ENCODE measurements at places on chromosomes 11 and 22.

DNA sequence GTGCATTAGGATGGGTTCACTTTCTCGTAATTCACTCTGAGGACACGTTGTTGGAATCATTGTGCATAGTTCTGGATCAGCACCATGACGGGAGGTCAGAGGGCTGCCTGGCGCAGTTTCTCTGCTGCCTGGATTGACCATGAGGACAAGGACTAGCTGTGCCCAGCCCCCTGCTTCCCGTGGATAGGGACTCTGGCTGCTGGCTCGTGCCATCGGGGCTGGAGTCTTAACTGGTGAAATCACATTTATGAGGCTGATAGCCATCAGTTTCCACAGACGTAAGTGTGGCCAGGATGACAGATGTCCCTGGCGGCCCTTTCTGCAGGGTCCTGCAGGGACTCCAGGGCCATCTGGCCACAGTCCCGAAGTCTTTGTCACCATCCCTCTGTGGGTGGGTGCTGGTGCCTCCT is 24.1 kb upstream of the GRAMD4 start:
- DNase-seq = no peak

DNA sequence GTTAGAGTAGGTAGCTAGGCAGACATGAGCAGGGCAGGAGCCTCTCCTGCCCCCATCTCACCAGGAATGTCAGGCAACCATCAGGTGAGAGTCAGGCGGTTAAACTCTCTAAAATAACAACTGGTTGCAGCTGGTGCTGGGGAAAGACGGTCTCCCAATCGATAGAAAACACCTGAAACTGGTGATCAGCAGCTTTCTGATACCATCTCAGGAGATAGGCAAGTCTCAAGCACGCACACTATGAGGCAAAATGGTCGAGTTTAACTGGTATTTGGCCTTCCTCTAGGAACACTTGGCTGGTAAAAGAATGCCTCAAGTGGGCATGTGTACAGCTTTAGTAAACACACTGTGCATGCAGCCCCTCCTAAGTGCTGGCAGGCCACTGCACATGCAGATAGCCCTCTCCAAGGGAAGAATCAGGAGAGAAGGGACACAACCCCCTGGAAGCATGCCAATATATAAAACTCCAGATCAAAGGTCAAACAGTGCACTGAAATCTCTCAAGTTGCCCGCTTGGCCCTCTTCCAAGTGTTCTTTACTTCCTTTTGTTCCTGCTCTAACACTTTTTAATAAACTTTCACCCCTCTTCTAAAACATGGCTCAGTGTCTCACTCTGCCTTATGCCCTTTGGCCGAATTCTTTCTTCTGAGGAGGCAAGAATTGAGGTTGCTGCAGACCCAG is 88.7 kb downstream of the USP35 start:
- no peak for DNase-seq

- no peak for DNase-seq
Measured at GRCh38 chr22:28589102-28589750, 90.4 kb downstream of the TTC28 start.

GRCh38 chr22:49747716-49748115 is 80.0 kb downstream of the BRD1 start:
- DNase-seq = no peak

- DNase-seq = peak; percentile 85
Measured at GRCh38 chr11:120375076-120375475, 38.9 kb downstream of the ARHGEF12 start.

DNA sequence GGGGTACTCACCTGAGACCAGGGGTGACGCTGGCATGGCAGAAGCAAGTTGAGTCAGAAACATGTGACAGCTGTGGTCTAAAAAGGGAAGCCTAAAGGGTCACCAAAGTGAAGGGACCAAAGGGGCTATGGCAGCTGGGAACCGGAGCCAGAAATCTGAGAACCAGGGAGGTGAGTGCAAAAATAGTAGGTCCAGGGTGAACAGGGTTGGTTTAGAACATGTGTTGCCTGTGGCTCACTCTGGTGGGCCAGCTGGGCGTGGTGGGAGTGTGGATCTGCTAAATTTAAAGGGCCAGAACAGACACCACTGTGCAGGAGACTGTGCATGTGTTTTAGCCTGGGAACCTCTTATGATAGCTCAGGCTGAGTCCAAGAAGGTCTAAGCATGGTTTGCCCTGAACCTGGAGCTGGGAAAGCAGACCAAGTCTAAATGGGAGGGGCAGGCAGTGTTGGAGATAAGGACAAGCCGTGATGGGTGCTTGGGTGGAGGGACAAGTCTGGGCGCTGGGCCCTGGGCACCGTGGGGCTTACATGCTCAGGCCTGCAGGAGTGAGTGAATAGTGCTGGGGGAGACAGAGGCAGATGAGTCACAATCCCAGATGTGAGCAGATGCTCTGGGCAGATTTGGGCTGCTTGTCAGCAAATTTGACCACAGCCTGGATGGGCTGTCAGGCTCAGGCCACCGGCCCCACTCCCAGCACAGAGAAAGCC is 41.4 kb upstream of the ZBED5 start:
- no peak for DNase-seq

DNA sequence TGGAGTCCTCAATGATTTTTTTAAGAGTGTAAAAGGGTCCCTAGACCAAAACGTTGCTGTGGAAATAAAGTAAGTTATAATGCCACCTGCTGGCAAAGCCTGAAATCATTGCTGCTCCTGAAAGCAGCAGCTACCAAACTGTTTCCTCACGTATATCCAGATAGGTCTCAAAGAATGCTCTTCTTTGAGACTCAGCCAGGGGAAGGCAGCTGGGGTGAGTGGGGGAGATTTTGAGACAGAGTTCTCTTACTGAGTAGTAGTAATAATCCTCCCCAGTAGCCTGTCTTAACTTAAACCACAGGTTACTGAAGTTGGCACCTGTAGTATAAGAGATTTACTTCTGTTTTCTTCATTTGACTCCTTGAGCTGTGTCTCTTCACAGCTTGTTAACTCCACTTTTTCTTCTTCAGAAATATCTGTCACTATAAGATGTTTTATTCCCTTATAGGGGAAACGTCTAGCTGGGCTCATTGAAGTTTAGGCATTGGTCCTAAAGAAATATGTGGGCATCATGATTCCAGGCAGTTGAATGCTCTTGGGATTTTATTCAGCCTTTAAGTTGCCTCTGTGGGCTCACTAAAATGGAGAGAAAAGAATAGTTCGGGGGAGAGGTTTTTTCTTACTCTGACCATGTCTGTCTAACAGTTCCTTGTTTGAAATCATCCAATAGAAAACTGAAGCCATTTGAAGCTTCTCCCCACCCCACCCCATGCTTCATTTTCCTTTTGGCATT is 77.9 kb downstream of the BTBD10 start:
- DNase-seq = no peak

GRCh38 chr22:27761000-27761399 is 40.6 kb downstream of the MN1 start:
- no peak for DNase-seq

DNA sequence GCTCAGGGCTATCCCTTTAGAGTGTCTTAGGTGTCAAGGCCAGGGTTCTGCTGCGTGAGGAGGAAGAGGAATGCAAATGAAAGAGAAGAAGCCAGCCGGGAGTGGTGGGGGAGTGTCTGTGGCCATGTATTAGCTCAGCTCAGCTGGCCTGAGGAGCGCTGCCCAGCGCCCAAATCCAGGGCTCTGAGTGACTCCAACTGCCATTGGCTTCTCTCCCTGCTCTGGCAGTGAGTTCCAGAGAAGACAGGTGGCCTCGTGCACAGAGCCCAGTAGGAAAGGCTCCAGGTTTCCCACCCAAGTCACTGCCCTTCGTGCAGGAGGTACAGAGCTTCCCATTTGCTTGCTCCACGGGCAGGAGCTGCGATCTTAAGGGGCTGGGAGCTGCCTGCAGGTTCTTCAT is 302.0 kb downstream of the KIRREL3 start:
- no peak for DNase-seq

DNA sequence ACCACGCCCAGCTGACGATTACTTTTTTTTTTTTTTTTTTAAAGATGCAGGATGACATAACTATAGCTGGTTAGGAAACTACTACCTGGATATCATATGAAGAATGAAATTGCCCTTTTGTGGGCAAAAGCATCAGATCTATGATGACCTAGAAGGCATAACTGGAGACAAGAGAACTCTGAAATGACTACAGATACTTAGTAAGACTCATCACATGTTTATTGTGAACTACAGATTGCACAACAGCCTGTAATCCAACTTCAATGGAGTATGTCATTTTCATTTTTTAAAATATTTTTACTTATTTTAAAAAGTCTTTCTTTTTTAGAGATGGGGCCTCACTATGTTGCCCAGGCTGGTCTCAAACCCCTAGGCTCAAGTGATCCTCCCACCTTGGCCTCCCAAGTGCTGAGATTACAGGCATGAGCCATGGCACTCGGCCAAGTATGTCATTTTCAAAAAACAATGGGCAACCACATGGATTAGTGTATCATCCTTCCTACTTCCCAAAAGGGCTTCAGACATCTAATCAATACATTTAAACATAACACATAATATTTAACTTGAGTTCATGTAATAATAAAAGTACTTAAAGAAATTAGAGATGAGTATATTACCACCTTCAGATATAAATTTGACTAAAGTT is 3.3 kb downstream of the MTMR2 start:
- DNase-seq = no peak

DNA sequence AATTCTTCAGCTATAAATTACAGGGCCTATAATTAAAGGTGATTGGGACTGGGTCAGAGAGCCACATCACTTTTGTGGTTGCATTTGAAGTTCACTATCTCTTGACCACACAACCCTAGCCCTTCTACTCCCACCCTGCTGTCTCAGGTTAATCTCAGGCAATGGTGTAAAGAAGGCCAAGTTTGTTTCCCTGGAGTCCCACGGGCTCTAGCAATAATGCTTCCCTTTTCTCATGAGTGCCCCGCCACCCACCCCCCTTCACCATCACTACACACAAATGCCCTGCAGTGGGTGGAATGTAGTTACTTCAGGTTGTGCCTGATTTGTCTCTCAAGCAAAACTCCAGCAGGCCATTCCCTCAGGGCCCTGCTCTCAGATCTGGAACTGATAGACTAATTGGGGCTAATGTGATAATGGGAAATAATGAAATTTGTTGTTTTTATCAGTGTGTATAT is 1.8 kb upstream of the EHF start:
- DNase-seq = no peak

DNA sequence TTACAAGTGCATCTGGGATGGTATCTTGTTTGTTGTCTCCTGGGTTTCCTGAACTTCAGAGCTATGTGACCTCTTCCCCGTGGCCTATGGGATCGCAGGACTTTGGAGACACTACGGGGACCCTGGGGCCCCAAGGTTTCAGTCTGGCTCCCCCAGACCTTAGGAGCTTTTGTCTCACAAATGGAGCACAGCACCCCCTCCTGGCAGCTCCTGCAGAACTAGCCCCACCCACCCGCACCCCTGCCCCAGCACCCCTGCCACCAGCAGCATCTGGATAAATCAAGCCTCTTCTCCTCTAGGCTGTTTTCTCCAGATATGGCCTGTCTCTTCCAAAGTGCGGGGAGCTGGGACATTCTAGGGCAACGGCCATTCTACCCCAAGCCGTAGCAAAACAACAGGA is 10.4 kb downstream of the RCOR2 start:
- DNase-seq = no peak

- DNase-seq = no peak
Measured at GRCh38 chr22:31284281-31285155, 7.8 kb downstream of the PIK3IP1 start.

- DNase-seq = no peak
Measured at GRCh38 chr22:31639436-31640039, 22.5 kb downstream of the PISD start.

- no peak for DNase-seq
Measured at GRCh38 chr11:102292933-102293332, 24.4 kb upstream of the BIRC3 start.

DNA sequence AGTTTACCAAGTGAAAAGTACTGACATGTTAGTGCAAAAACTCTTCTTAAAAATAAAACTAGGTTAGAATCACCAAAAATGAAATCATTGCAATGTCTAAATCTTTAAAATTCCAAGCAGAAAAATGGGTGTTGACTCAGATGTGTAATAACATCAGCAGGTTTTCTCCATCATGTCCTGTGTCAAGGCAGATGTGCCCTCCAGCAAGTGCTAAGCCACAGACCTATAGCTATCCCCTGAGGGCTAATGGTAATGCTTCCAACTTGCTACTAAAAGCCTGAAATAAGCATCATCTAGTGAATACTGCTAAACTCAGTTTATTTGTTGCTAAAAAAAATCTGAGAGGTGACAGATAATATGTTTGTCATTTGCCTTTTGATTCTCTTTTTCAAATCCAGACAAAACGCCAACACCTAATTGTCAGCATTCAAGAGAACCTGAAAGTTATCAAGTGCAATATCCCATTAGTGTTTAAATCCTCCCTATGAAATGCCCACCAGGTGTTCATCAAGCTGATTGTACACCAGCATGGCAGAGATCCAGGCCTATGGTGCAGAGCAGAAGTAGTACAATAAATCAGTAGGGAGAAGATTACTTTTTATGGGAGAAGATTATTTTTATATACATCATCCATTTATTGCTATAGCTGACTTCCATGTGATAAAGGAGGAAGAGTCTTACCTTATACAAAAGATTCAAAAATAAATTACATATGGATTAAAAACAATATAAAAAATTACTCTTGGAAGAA is 55.1 kb upstream of the SYT9 start:
- DNase-seq = no peak

GRCh38 chr11:68924073-68924925 is 20.6 kb downstream of the IGHMBP2 start:
- no peak for DNase-seq

DNA sequence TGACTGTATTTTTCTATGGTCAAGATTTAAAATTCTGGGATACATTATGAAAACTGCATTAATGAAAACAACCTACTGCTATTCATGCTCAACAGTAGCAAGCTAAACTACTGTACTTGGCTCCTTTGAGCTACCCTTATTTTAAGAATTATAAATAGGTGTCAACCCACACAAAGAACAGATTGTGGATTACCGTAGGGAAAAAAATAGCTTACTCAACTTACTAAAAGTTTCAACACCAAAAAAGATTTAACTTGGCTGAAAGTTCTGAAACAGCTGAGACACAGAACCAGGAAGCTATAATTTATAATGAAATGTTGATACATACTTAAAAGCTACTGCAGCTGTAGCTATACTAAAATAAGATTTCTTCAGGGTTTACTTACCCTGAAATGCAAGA is 10.1 kb downstream of the LIN7C start:
- no peak for DNase-seq

- no peak for DNase-seq
Measured at GRCh38 chr11:6927030-6927617, 898 bp downstream of the ZNF215 start.

DNA sequence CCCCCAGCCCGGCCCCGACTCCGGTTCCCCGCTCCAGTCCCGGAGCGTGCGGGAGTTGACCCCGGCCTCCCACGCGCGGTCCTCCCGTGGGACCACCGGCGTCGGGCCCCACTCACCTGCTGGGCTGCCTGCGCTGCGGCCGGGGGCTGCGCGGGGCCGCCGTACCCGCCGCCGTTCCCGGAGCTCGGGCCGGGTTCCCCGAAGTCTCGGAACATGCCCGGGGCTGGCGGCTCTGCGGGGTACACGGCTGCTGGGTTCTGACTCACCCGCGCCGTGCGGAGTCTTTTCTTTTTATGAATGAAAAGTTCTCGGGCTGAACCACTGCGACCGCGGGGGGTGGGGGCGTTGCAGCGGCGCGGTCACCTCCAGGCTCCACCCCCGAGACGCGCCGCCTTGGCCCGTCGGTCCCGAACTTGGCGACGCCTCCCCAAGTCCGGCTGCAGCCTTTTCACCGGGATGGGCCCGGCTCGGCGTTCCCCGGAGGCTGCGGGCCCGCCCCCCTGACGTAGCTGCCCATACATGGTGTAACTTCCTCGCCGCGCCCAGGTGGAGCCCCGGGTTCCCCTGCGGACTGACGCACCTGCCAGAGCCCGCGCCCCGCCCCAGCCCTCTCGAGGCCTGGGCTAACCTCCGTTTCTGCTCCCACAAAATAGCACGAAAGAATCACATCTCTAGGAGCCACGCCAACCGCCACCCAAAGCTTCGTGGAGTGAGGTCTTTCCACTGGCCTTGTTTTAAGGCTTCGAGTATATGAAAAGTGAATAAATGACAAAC is at the start of gene FOSL1:
TSS of gene FOSL1 (minus strand) at position 264 of the 774 bp plus-strand sequence. CDS start at position 215, 49 bp downstream.
- peak; percentile 70 for DNase-seq

All from brain pericyte (primary cell).